ENCODE measurements at places on chromosomes 6 and 20.

DNA sequence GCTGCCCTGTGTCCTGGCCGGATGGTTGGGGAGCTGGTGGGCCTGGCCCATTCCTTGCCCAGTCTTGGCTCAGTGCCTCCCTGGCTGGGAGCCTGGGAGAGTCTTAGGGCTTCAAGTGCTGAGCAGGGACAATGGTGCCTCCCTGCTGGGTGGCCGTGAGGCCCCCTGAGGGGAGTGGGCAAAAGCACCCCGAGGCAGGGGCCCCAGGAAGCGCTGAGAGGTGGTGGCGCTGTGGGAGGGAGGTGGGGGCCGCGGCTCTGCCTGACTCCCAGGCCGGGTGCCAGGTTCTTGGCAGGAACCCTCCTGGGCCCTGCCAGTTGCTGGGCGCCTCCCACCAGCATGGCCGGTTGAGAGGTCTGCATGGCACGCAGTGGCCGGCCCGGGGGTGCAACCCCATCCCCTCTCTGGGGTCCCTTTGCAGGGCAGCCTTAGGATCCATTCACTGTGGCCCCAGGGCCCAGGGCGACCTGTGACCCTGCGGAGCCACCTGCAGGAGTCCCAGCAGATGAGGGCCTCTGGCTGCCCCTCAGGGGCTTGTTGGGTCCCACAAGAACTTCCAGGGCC, 9.2 kb upstream of the RPS21 start:
- DNase-seq, result no peak

DNA sequence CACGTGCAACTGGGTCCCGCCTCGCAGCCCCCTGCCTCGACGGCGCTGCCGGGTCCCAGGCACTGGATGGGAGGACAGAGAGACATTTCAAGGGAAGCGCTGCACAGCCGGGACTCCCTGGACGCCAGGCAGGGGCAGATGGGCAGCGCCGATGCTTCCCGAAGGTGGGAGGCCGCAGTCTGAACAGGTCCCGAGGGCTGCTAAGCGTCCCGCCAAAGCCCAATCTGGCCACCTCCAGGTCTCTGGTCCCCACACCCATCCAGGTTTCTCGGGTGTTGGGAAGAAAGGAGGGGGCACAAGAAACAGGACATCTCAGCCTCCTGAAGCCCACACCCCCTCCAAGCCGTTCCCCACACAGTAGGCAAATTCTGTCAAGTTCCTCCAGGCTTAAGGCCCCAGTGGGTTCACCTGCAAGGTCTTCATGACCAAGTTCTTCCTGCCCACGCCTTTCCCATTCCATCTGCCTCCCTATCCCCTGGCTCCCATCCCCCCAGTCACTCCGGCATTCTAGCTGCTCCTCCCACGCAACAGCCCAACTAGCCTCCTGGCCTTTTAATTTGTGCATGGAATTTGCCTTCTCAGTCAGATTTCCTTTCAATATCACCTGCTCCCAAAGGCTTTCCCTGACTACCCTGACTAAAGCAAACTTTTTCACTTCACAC, 5.4 kb upstream of the CPXM1 start:
- DNase-seq, result no peak

DNA sequence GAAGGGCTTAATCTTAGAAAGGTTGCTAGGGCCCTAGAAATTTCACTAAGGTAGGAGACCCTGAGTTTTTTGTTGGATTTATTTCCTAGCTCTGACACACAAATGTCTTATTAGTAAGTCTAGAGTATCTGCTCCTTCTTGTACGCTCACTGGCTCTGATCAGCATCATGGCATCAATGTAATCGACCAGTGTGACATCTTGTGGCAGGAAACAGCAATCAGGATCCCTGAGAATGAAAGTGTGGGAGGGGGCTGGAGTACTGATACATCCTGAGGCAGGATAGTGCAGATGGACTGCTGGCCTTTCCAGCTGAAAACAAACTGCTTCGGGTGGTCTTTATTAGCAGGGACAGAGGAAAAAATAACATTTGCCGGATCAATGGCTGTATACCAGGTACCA, 10.0 kb upstream of the CST7 start:
- no peak for DNase-seq

- DNase-seq, result no peak
Measured at GRCh38 chr20:57680934-57681914, 28.6 kb downstream of the PMEPA1 start.

DNA sequence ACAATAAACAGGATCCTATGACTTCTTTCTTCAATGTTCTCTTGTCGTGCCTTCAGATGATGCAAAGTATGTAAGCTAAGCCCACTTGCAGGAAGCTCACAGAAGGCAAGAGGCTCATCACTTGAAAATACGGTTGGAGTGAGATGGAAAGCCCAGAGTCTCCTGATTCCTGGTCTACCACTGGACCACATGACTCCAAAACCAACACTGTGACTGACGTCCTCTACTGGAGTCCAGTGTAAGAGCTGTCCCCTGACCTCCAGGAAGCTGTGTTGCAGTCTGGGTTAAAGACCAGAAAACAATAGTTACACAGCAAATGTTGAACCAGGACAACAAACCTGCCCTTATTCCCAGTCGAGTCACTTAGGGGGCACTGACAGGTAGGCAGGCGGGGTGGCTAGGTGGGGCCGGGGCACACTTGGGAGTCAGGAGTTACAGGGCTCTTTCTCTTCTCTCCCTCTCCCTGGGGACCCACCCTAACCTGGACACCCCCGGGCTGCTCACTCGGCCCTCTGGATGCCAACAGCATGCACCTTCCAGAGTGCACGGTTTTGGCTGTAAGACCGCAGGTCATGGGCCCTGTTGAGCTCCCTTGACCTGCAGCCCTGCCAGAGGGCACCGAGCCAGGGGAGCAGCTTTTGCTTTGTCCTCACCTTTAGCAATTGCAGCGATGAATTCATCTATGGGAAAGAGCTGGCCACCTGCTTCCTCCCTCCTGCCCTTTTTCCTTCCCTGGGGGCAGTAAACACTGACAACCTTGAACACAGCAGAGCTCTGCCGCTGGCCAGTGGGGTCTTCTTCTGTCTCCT, 7.4 kb downstream of the PCK1 start:
- no peak for DNase-seq

DNA sequence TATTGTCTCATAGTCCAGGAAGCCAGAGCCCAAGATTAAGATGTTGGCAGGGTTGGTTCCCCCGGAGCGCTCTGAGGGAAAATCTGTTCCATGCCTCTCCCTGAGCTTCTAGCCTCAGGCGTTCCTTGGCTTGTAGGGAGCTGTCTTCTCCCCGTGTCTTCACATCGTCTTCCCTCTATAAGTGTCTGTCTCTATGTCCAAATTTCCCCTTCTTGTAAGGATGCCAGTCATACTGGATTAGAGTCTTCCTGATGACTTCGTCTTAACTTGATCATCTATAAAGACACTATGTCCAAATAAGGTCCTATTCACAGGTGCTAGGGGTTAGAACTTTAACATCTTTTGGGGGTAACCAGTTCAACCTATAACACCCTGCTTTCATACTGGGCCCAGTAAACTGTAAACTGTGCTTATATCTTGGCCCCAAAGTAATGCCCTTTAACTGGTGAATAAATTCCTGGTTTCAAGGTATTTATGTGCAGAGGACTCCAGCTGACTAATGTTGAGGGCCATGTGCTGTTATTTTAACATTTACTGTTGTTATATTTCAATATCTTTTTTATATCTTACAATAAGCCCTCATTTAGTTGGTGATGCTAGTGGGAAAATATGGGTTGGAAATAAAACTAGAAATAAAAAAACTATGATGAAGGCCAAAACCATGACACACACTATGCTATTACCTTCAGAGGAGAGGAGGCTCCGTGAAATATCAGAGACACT, 101.7 kb upstream of the IYD start:
- DNase-seq, result no peak

- no peak for DNase-seq
Measured at GRCh38 chr20:16710781-16711180, 19.0 kb upstream of the SNRPB2 start.

GRCh38 chr20:47735412-47736400, 49.6 kb downstream of the SULF2 start:
- DNase-seq, result peak; percentile 92

- DNase-seq, result no peak
Measured at GRCh38 chr6:17354700-17355403, 38.5 kb upstream of the CAP2 start.

DNA sequence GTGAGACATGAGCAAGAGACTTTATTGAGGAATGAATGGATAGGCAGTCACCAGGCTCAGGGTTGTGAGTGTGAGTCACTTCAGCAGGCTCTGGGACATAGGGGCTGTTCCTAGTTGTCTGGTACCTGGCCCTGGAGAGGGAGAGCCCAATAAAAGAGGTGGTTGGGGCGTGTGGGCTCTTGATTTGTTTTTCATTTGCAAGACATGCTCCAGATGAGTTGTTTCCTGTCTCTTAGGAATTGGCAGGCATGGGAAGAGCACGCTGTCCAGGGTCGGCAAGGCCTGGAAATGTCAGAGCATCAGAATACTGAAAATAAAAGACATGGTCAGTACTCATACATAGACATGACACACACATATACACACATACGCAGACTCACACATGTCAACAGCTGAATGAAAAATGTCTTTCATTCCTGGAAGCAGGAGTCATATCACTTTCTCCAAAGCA, 166.3 kb upstream of the SULF2 start:
- peak; percentile 7 for DNase-seq

Data from inflammatory macrophage treated with lipopolysaccharide for 4 hours (primary cell).